ENCODE measurements at places on chromosomes 1 and 21.

DNA sequence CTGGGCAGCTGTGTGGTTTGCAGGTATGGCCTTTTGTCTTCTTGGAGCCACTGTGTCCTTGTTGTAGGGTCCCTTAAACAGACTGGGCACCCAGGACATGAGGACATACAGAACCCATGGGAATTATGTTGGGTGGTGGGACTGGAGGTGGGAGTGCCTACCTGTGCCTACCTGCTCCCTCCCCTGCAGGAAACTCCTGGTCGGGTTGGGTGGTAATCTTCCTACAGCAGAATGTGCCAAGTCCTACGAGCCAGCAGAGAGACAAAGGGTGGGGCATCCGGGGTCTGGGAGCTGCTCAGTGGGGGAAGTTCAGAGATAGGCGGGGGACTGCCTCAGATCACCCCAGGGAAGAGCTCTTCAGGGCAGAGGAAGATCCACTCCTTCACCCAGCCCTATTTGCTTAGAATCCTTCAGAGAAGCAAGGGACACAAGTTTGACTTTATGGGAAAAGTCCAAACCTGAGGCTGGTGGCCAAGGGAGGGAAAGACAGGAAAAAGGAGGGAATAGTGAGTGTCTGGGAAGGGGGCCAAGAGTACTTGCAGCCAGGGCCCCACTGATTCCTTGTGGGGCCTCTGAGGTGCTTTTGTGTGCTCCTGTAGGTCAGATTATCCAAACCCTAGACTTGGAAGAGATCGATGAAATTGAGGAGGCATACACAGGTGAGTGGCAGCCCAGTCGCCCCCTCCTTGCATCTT, 58.3 kb downstream of the KIF21B start:
- DNase-seq, result no peak

GRCh38 chr1:164518692-164519332, 40.2 kb upstream of the PBX1 start:
- peak; percentile 8 for DNase-seq

GRCh38 chr1:36561361-36561724, 78.6 kb upstream of the CSF3R start:
- no peak for DNase-seq

DNA sequence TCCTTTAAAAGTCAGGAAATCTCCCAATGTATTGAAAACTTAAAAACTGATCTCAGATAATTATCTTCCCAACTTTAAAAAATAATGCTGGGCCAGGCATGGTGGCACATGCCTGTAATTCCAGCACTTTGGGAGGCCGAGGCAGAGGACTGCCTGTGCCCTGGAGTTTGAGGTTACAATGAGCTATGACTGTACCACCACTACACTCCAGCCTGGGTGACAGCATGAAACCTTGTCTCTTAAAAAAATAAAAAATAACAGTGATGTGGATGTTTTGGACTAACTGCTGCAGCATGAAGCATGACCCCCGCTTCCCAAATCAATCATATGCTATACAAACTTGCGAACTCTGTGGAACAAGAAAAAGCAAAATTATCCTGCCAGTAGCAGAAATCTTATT, 186.3 kb downstream of the RERE start:
- no peak for DNase-seq

- no peak for DNase-seq
These were observed 133.5 kb downstream of the HMGB4 start for GRCh38 chr1:33997127-33998036.

DNA sequence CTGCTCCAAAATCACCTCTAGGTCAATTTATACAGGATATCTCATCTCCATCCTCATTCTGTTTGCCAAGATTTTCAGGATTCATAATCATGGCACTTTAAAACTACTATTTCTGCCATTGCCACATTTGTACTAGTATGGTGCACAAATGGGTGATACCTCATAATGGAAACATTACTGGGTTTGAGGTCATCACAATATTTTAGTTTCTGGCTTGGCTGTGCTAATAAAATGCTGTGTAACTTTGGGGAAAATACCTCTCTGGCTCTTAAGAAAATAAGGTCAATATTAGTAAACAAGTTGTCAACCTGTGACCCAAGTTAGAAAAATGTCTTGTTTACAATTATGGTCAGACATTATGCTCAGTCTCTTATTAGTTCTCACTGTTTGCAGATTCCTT, 4.7 kb upstream of the SLAMF7 start:
- no peak for DNase-seq

- no peak for DNase-seq
These were observed 28.9 kb downstream of the AGO4 start for GRCh38 chr1:35836734-35837133.

- no peak for DNase-seq
These were observed 14.7 kb downstream of the S1PR1 start for GRCh38 chr1:101251504-101251903.

DNA sequence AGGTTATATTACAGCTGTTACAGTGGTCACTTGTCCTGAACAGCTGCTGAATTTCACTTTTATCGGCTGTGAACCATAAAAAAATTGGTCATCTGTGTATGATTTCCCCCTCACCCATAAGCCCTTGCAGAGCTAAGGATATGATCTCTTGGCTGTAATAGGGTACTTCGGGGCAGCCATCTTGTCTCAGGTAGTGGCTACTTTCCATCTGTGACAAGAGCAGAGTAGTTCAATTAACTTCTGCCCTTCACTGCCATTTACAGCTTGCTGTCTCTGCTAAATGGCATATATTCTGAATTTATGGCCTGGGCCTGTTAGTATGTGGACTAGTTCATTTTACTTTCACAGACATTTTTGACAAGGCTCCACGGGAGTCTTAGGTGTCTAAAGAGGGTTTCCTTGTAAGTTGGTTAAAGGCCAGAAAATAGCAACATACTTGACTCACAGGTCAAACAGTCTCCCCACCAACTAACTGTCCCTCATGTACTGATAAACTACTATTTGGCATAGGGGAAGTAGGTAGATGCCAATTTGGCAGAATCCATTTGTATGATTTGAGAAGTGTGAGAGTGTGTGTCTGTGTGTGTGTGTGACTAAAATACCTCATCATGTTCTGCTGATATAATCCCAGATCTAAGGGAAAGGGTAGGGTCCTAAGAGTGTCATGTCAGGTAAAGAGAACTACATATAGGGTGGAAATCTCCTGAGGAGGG, 151.6 kb downstream of the KCTD3 start:
- DNase-seq, result no peak
